ENCODE measurements at places on chromosomes 5 and 9. TPM values are rescaled to one million over a fixed set of nuclear protein-coding genes. Genes with fewer than 3 reads are reported as not detected.

GRCh38 chr5:1806199-1806598 is 5.0 kb downstream of the NDUFS6 start:
- H3K36me3 ChIP-seq: no peaks in the 10 kb centered on the region
- peaks cover 18% of the 10 kb centered on the region for H3K4me1 ChIP-seq
- DNase-seq: no peak

DNA sequence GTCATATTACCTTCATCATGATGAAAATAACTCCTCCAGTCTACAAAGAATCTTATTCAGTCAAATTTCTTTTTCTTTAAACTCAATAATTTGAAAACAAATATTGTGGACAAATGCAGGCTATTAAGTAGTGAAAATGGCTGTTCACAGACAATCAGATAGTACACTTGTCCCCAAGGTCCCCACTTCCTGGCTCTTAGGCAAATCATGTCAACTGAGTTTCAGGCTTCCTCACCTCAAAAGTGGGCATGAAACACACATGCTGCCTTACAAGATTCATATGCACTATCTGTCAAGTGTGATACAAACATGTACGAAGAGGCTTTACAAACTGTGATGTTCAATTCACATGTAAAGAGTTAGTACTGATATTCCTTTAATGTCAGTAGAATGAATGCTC is 385.2 kb upstream of the SEMA6A start:
- H3K36me3 ChIP-seq: no peaks in the 10 kb centered on the region
- no peak for DNase-seq
- no peak overlapping the region for H3K4me3 ChIP-seq
- H3K4me1 ChIP-seq: no peaks in the 10 kb centered on the region
- no peaks in the 10 kb centered on the region for H3K27me3 ChIP-seq
- H3K27ac ChIP-seq: no peak overlapping the region

DNA sequence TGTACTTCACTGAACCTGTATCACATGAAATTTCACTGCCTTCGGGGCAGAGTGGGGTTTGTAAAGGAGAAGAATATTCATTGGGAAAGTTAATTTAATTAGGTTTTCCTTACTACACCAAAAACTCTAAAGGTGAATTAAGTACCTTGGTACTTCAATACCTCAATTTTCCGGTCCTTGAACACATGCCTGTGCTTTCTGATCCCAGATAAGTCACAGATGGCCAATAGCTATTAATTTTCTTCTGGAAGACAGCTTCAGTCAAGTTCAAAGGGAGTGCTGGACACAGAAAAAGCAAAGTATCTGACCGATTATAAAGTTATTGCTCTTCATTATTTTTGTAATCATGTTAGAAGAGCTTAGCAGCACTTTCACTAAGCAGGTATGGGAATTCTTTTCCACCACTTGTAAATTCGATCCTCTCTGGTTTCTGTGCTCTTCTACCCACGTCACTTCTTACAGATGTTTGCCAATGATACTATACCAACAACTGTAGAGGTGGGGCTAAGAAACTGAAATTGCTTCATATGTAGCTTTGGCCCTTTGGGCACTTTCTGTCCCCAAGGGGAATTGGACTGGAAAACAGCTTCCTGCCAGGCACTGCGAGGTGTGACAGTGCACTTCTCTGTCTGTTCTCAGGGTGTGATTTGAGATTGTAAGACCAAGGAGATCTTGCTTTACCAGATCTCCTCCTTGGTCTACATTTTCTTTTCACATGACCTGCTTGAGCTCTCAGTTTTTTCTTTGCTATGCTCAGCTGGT is 164.0 kb downstream of the CCDC192 start:
- H3K27me3 ChIP-seq: no peaks in the 10 kb centered on the region
- H3K27ac ChIP-seq: no peak overlapping the region
- no peaks in the 10 kb centered on the region for H3K36me3 ChIP-seq
- H3K4me3 ChIP-seq: no peak overlapping the region

DNA sequence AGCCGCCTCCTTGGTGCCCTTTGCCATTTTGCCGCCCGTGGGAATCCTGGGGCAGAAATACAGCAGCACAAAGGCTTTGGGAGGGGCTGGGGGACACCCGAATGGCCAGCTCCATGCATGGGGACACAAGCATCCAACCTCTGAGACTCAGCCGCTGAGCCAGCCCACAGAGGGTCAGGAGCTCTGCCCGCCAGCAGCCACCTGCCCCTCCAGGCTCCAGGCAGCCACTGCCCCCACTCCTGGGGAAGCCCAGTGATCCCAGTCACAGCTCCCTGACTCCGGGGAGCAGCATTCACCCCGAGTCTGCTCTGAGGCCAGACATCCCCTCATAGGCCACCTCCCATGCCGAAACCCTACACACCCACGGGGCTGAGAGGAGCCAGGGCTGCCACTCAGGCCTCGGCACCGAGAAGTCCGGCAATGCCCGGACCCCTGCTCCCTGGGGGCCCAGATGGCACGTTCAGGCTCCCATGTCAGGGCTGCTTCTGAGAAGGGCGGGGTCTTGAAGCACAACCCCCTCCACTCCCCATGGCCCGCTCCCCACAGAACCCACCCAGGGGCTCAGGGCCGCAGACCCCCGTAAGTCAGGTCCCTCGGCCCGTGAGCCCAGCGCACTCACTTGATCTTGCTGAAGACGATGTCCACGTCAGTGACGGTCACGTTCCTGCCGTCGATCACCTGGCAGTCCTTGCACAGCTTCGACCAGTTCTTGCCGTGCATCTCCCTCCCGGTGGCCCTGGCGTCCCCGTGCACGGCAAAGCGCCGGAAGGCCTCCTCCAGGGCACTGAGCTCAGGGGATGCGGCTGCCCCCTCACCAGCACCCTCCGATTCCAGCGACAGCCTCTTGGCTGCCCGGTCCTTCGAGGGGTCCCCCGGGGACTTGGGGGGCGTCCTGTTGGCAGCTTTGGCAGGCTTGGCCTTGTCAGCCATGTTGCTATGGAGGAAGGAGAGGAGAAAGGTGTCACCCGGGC is 15.7 kb downstream of the TPPP start:
- peaks cover 13% of the 10 kb centered on the region for H3K4me1 ChIP-seq
- no peaks in the 10 kb centered on the region for H3K27me3 ChIP-seq
- no peak for DNase-seq
- H3K27ac ChIP-seq: no peak overlapping the region
- no peaks in the 10 kb centered on the region for H3K36me3 ChIP-seq

- no peak for DNase-seq
- no peaks in the 10 kb centered on the region for H3K36me3 ChIP-seq
Observed at GRCh38 chr9:109060191-109060590, 46.9 kb upstream of the CTNNAL1 start.

DNA sequence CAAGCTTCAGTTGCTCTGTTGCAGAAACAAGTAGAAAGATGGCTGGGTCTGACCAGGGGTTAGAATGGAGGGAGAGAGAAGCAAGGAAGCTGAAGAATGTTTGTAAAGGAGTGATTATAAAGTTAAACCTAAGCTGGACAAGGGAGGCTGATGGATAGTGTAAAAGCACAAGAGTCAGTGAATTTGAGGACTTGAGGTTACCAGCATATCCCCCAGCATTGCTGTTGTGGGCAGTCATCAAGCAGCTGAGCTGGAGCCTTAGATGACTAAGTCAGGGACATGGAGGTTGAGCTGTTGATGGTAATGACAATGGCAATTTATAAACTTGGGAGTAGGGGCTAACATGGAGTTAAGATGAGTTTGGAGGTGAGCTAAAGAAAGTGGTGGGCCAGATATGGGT is 131.5 kb downstream of the ERCC6L2 start:
- no peak overlapping the region for H3K4me3 ChIP-seq
- peaks cover 7% of the 10 kb centered on the region for H3K4me1 ChIP-seq
- H3K27me3 ChIP-seq: no peaks in the 10 kb centered on the region
- no peaks in the 10 kb centered on the region for H3K36me3 ChIP-seq
- no peak overlapping the region for H3K27ac ChIP-seq

DNA sequence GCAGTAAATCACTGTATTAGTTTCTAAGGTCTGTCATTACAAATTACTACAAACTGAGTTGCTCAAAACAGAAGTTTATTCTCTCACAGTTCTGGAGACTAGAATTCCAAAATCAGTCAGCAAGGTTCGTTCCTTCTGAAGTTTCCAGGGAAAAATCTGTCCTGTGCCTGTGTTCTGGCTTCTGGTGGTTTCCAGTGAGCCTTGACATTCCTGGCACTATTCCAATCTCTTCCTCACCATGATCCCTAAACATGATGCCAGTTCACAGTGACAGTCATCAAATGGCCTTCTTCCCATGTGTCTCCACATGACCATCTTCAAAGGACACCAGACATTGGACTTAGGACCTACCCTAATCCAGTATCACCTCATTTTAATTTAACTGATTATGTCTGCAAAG is 351.4 kb downstream of the PLK2 start:
- no peaks in the 10 kb centered on the region for H3K36me3 ChIP-seq
- no peak for DNase-seq
- no peaks in the 10 kb centered on the region for H3K4me1 ChIP-seq
- H3K27ac ChIP-seq: no peak overlapping the region

DNA sequence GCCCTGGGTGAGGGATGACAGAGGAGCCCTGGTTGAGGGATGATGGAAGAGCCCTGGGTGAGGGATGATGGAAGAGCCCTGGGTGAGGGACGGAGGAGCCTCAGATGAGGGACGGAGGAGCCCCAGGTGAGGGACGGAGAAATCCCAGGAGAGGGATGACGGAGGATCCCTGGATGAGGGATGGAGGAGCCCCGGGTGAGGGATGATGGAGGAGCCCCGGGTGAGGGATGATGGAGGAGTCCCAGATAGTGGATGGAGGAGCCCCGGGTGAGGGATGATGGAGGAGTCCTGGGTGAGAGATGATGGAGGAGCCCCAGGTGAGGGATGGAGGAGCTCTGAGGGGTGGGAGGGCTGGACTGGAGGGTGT is 10.9 kb downstream of the PHF2 start:
- no peaks in the 10 kb centered on the region for H3K27me3 ChIP-seq
- no peak overlapping the region for H3K4me3 ChIP-seq
- H3K27ac ChIP-seq: no peak overlapping the region
- DNase-seq: no peak
- H3K36me3 ChIP-seq: no peaks in the 10 kb centered on the region
- H3K4me1 ChIP-seq: peaks cover 3% of the 10 kb centered on the region

- peak overlapping the region; percentile 65 for H3K4me3 ChIP-seq
- H3K27me3 ChIP-seq: no peaks in the 10 kb centered on the region
- DNase-seq: no peak
Observed at GRCh38 chr5:53479045-53479589, 1.3 kb upstream of the FST start.

- H3K4me3 ChIP-seq: no peak overlapping the region
- H3K36me3 ChIP-seq: no peaks in the 10 kb centered on the region
- H3K27me3 ChIP-seq: no peaks in the 10 kb centered on the region
- H3K4me1 ChIP-seq: peaks cover 9% of the 10 kb centered on the region
Observed at GRCh38 chr5:133243196-133243595, 191.4 kb downstream of the HSPA4 start.

GRCh38 chr9:100505564-100506159 is 32.7 kb downstream of the TMEFF1 start:
- H3K27ac ChIP-seq: no peak overlapping the region
- H3K36me3 ChIP-seq: no peaks in the 10 kb centered on the region
- no peaks in the 10 kb centered on the region for H3K27me3 ChIP-seq
- no peak overlapping the region for H3K4me3 ChIP-seq
- DNase-seq: peak; percentile 12

DNA sequence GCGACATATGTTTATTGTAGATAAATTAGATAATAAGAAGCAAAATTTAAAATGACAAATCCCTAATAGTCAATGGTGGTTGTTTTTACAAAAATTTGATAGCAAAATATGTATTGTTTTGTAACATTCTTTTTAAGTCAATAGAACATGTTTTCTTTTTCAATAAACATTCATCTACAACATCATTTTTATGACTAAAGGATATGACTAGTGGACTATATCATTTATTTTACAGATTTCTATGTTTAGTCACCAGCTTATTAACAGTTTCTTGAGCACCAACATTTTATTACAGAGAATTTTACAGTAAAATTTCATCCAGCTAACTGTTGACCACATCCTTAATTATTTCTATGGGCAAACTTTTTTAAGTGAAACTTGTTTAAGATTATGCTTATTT is 114.7 kb upstream of the IL7R start:
- H3K36me3 ChIP-seq: no peaks in the 10 kb centered on the region
- no peaks in the 10 kb centered on the region for H3K27me3 ChIP-seq

GRCh38 chr9:31950756-31951155 is 433.7 kb upstream of the ACO1 start:
- H3K27ac ChIP-seq: no peak overlapping the region
- no peaks in the 10 kb centered on the region for H3K4me1 ChIP-seq
- no peak overlapping the region for H3K4me3 ChIP-seq
- DNase-seq: no peak
- no peaks in the 10 kb centered on the region for H3K27me3 ChIP-seq

DNA sequence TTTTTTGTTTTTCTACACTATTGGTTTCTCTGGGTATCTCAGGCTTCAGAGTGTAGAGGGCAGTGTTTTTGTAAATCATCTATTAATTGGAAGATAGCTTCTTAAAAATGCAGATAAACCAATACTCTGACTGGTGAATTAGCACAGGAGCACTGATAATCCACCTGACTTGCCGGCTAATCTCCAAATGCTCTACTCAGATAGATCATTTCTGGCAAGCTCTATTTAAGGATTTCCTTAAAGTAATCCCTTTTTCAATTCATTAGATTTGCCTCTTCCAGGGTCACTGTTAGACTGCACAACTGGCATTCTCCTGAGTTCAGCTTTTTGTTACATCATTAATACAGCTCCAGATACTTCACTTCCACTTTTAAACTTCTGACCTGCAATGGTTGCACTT is 1390.3 kb upstream of the NUDT12 start:
- no peaks in the 10 kb centered on the region for H3K36me3 ChIP-seq
- H3K27ac ChIP-seq: no peak overlapping the region
- H3K4me3 ChIP-seq: no peak overlapping the region
- H3K4me1 ChIP-seq: no peaks in the 10 kb centered on the region

DNA sequence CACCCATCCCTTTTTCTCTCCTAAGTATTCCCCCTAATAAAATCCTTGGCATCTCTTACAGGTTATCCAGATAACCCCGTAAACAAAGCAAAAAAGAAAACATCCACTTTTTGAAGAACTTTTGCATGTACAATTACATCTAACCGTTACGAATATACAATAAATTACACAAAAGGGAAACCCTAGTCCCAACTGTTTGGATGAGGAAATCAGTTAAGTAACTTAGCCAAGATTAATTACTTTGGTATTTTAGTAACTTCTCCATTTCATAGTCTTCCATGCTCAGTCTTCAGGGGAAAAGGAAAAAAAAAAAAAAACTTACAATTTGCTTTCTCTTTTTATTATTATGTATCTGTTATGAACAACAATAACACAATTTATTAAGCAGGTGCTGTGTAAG is 212.9 kb downstream of the ACTL7B start:
- DNase-seq: no peak
- H3K36me3 ChIP-seq: no peaks in the 10 kb centered on the region

- H3K27me3 ChIP-seq: no peaks in the 10 kb centered on the region
- no peak overlapping the region for H3K4me3 ChIP-seq
- no peaks in the 10 kb centered on the region for H3K4me1 ChIP-seq
- no peak for DNase-seq
Observed at GRCh38 chr5:55763746-55764420, 26.0 kb downstream of the DDX4 start.

The CCNO gene
- total RNA-seq: 0.23 TPM

The SMIM33 gene
- total RNA-seq: not detected

The SRP19 gene
- total RNA-seq: 38.7 TPM

The PKN3 gene
- total RNA-seq: 11.8 TPM

The NPR2 gene
- 21.9 TPM for total RNA-seq

The MLANA gene
- total RNA-seq: not detected

The LCN15 gene
- total RNA-seq: not detected

The SEC24A gene
- 26.9 TPM for total RNA-seq

The CCDC183 gene
- total RNA-seq: 0.44 TPM

The FAT2 gene
- total RNA-seq: 0.03 TPM

Measured in left lung (tissue), 14 donors.